NB4 (cell line): ENCODE measurements at places on chromosomes 2 and 18.

- peak; percentile 44 for DNase-seq
Measured at GRCh38 chr2:238644095-238645081, 203.5 kb upstream of the TWIST2 start.

GRCh38 chr2:236985761-236986339 is 99.8 kb upstream of the COPS8 start:
- DNase-seq = no peak

DNA sequence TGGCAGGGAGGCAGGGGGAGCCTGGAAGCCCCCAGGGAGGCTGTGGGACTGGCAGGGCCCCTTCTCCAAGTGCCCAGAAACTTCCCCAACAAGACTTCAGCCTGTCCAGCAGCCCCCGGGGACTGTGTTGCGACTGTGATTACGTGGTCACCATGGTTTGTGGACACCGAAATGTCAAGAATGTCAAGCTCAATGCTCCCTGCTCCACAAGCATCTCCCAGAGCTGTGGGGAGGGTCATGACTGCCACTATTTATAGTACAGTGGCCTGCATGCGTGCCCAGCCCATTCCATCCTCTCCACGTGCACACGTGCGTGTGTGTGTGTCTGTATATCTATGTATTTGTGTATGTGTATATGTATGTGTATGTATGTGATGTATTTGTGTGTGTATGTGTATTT is 93.8 kb upstream of the MBOAT2 start:
- peak; percentile 20 for DNase-seq

DNA sequence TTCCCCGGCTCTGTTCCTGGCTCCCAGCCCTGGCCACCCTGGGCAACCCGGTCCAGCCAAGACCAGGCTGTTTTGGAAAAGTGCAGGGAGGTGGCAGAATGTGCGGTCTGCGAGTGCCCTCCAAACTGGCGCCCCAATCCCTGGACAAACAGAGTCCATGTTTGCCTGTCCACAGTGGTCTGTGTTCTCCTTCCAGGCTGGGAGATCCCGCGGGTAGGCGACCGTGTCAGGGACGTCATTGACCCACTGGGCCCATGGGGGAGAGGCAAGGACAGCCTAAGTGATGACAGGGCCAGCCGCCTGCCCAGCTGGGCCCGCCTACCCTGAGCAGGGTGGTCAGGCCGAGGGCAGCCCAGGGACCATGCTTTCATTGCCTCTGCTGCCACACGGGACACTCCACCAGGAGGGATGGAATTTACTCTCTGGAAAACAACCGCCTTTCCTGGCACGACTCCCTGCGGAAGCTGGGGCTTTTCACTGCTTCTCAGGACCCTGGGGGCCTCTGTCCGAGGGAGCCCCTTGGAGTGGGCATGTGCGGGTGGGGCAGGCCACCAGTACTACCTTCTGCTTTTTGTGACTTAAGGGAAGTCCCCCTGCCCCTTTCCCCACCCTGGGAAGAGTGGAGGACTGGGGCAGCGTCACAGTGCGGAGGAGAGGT is 20.1 kb downstream of the CYP26B1 start:
- no peak for DNase-seq

DNA sequence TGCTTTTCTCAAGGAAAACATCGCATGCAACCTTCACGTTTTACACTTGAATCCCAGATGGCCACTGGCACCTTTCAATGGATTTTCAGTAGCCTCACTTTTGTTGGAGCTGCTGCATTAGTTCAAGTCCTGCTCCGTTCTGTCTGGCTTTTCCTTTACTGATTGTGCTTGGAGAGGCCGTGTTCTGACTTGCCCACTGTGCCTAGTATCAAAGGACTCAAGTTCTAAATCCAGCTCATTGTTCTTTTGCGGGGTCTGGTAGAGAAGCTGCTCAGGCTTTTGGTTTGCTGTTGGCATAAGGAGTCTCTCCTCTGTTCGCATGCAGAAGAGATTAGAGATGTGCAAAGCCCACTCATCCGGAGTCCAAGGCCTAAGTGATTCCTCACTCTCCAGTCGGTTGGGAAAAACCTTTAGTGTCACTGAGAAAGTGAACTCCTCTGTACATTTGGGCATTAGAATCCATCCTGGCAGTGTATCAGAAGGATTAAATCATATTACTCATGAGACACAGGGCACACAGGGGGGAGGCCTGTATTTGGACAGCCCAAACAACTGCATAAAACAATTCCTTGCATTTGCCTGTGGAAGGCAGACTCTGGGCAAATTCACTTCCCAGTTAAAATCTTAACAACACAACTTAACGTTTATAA is 69.7 kb downstream of the NCK2 start:
- no peak for DNase-seq

DNA sequence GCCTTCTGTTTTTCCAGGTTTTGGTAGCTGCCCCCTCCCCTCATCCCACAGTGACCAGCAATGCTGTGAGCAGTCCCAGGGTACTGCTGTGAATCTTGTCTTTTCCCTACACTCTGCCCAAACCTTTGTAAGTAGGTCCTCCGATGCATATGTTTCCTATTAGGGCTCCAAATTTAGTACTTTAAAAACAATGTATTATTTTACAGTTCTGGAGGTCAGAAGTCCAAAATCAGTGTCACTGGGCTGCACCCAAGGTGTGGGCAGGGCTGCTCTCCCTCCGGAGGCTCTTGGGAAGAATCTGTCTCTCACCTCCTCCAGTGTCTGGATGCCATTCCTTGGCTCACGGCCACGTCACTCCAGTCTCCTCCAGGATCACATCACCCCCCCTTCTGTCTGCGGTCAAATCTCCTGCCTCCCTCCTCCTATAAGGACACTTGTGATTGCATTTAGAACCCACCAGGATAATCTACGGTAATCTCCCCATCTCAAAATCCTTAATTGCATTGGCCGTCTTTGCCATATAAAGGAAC is 208.5 kb downstream of the SH3BP4 start:
- no peak for DNase-seq

DNA sequence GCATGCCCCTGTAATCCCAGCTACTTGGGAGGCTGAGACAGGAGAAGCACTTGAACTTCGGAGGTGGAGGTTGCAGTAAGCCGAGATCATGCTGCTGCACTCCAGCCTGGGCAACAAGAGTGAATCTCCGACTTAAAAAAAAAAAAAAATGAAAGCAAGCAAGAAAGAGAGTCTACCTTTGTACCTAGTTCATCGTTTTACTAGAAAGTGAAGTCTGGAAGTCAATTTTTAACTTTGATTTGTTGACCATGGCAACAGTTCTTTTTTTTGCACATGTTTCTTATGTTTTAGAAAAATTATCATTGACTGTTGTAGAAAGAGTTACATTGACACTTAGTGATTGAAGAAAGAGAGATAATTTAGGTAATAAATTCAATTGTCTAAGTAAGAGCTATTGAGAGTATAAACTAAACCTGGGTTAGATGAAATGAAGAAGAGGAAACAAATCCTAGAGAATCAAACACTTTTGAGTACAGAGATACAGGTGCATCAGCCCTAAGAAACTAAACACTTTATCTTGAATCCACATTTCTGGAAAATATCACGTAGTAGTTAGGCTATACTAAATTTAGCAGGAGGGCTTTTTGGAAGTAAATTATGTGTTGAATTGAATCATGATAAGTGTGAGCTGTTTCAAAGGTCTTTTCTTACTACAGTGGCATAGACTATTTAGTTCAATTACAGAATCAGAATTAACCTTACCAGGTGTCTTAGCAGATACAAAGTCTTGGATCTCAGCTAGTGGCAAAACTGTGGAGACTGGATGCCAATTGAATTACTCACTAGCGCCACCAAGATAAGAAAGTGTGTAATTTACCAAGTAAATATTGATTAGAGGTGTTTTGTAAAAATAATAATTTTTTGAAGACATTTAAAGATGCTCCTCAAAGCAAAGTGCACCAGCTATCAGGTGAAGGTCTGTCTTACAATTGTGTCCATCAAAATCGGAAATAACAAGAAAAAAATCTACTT is 303.4 kb upstream of the NRXN1 start:
- DNase-seq = peak; percentile 3

GRCh38 chr2:181052523-181052891 is 72.1 kb downstream of the UBE2E3 start:
- DNase-seq = no peak

DNA sequence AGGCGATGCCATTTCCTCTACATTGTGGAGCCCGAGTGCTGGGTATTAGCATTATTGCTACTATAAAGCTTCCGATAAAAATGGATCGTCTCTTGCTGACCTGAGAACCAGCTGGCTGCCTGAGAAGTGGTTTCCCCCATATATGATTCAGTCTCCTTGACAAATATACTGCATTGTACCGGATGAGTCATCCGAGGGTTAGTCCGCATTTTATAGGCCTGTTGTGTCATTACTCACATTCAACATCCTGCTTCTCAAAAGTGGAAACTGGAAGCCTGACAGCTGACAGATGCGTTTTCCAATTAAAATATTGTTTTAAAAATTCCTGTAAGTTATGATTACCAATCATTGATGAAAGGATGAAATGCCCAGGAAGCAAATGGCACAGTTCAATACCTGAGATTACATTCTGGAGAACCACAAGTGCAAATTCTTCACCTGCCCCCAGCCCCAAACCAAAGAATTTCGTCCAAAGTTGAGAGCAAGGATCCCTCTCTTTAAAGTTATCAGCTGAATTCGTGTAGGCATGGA is 65.7 kb downstream of the SPRED2 start:
- peak; percentile 96 for DNase-seq

- DNase-seq = no peak
Measured at GRCh38 chr2:164747783-164748433, 93.7 kb downstream of the COBLL1 start.

- DNase-seq = peak; percentile 85
Measured at GRCh38 chr2:158457826-158458616, 1.3 kb downstream of the PKP4 start.

GRCh38 chr2:240135706-240136012 is 446 bp downstream of the COPS9 start:
- no peak for DNase-seq

- DNase-seq = peak; percentile 21
Measured at GRCh38 chr2:85485815-85486214, 53.2 kb upstream of the MAT2A start.

DNA sequence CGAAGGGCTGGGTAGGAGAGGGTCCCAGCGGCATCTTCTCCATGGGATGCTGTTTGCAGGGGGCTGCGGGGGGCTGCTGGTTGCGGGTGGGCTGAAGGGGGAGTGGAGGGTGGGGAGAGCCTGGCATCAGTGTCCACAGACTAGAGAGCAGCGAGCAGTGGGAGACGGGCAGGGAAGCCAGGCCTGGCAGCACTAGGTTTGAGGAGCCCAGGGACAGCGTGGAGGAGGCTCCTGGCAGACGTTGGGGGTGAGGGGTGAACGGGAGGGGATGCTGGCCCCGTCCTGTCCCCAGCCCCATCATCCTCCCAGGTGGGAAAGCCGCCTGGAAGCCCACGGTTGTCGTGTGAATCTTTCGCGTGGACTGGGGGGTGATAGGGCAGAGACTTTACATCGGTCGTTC is 48.2 kb upstream of the TFCP2L1 start:
- DNase-seq = no peak
